ENCODE measurements at places on chromosomes 5 and 9. TPM values are rescaled to one million over a fixed set of nuclear protein-coding genes. Genes with fewer than 3 reads are reported as not detected.

The PCYOX1L gene
- total RNA-seq, result 2.6 TPM

- DNase-seq, result no peak
Measured at GRCh38 chr5:91373006-91373405, 10.1 kb downstream of the ARRDC3 start.

The CCL28 gene
- not detected for total RNA-seq

- DNase-seq, result no peak
Measured at GRCh38 chr5:74850789-74851425, 15.3 kb downstream of the FAM169A start.

DNA sequence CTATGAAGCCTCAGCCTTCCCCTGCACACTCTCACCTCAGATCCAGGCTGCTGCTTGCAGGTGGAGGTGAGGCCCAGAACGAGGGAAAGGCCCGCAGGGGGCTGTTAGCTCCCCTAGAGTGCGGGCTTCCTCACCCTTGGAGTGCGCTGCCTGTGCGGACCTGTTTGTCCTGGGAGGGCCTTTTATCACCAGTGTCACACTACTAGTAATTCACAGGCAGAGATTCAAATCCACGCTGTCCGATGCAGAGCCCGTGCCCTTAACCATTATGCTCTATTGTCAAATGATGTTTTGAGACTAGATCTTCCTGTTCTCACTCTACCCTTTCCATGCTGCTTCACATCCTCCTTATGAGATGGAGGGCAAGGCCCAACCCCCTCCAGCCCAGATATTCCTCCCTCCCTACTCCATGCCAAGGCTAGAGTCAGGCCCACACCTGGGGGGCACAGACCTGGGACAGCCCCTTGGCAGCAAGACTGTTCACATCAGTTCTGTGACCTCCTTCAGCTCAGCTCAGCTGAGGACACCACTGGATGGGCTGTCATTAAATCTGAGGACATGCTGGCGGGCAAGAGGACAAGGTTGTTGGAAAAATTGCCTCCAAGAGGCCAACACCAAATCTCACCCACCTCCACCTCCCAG is 112.8 kb upstream of the SPOCK1 start:
- DNase-seq, result no peak

GRCh38 chr5:131394128-131394527 is 130.3 kb downstream of the CDC42SE2 start:
- DNase-seq, result no peak

The CDC25C gene
- total RNA-seq, result 29.5 TPM

- no peak for DNase-seq
Measured at GRCh38 chr9:98481676-98482075, 226.2 kb upstream of the TBC1D2 start.

- no peak for DNase-seq
Measured at GRCh38 chr5:151002250-151002649, 18.1 kb upstream of the GPX3 start.

The MAT2B gene
- 42.2 TPM for total RNA-seq

- peak; percentile 67 for DNase-seq
Measured at GRCh38 chr5:179817890-179818745, 2.6 kb upstream of the SQSTM1 start.

The PRR16 gene
- 0.20 TPM for total RNA-seq

DNA sequence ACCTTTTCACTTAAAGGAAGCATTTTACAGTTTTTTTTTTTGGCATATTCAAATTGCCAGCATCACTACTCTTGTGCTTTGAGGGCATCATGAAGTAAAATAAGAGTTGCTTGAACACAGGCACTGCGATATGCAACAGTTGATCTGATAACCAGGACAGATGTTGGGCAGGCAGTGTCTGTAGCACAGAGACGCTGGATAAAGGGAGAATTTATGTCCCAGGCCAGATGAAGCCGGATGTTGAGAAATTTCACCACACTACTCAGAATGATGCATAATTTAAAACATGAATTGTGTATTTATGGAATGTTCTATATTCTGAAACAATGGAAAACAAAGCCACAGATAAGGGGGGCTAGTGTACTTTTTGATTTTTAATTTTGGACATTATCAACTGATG is 71.4 kb downstream of the SLC12A2 start:
- DNase-seq, result no peak

The SAP30L gene
- 30.4 TPM for total RNA-seq

DNA sequence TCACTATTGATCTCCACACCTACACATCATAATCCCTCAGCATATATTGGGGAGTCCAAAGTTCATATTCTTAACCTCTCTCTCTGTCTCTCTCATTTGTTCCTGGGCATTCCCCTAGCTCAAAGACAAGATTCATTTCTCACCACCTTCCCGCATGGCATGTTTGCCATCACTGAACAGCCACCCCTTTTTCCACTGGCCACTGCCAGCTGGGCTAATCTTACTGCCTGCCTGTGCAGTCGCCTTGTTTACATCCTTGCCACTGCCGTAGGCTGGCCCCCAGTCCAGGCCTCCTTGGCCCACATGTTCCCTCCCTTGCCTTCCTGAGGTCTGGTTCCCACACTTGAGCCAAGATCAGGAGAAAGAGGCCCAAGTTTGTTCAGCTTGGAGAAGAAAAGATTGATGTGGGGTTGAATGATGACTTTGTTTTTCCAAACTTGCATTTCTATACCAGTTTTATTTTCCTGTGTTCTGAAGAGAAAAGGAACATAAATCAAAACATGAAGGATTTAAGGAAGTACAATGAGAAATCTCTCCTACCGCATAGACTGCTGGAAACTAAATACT is 80.2 kb downstream of the PLAC8L1 start:
- DNase-seq, result no peak

- DNase-seq, result no peak
Measured at GRCh38 chr9:116096046-116096445, 57.5 kb upstream of the PAPPA start.

DNA sequence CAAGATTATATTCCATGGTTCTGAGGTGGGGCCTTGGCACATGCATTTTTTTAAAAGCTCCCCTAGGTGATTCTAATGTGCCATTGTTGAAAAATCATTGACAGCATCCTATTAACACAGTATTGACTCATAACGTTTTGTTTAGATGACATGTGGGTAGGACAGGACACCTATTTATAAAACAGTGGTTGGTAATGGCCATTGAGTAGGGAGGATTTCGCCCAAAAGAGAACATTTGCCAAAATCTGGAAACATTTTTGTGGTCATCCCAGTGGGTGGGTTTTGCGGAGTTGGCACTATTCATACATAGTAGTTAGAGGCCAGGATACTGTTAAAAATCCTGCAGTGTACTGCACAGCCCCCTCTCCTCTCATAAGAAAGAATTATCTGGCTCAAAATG is 6.4 kb upstream of the CHD1 start:
- DNase-seq, result peak; percentile 16

GRCh38 chr9:133304158-133304470 is 29.1 kb upstream of the ABO start:
- DNase-seq, result no peak

- DNase-seq, result no peak
Measured at GRCh38 chr5:37789991-37790390, 49.9 kb downstream of the GDNF start.

GRCh38 chr5:81819556-81820317 is 68.8 kb upstream of the SSBP2 start:
- DNase-seq, result no peak

The PLPP7 gene
- total RNA-seq, result 1.8 TPM

The DROSHA gene
- 104 TPM for total RNA-seq

All from SJCRH30 (cell line).